ENCODE measurements at places on chromosomes 7 and 10.

- no peak for DNase-seq
Measured at GRCh38 chr10:8346861-8347260, 292.4 kb downstream of the GATA3 start.

GRCh38 chr7:150396851-150397260, 17.7 kb downstream of the ZNF775 start:
- no peak for DNase-seq

DNA sequence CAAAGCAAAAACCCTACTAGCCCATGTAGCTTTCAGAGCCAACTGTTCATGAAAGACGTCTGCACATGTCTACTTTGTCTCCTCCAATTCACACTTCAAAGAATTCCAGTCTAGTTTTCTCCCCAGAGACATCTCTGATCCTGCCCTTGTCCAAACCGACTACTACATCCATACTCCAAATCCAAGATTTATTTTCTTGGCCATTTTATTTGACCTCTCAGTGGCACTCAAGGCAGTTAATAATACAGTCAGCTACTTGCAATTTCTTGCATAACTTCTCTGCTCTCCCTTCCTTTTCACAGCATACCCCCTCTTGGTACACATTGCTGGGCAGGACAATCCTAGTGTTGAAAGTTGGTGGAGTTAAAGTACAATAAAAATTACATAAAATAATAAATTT, 170.9 kb upstream of the INHBA start:
- no peak for DNase-seq

DNA sequence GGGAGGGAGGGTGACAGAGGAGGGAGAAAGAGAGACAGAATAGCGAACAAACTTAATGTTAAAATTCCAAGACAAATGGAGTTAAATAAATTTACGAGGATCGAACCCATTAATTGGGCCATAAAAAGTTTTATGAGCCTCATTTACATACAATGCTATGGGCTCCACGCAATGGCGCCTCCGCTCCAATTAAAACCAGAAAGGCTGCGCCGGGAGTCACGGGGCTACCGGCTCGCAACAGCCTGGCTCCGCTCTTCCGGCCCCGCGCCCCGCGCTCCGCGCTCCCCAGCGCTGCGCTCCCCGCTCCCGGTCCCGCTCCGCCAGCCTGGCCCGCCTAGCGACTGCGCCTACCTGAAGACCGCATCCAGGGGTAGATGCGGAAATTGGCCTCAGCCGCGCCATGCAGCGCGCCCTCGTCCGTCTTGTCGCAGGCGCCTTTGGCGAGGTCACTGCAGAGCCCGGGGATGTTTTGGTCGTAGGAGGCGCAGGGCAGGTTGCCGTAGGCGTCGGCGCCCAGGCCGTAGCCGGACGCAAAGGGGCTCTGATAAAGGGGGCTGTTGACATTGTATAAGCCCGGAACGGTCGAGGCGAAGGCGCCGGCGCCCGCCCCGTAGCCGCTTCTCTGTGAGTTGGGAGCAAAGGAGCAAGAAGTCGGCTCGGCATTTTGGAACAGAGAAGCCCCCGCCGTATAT, 513 bp downstream of the HOXA7 start:
- no peak for DNase-seq

- DNase-seq: no peak
Measured at GRCh38 chr10:75083972-75084833, 27.3 kb upstream of the SAMD8 start.

- DNase-seq: no peak
Measured at GRCh38 chr10:109411917-109412316, 511.4 kb downstream of the XPNPEP1 start.

GRCh38 chr7:44415510-44415909, 74.9 kb downstream of the NUDCD3 start:
- no peak for DNase-seq

GRCh38 chr10:31508234-31508633, 189.2 kb downstream of the ZEB1 start:
- no peak for DNase-seq

GRCh38 chr7:101754424-101755159, 62.8 kb upstream of the CUX1 start:
- DNase-seq: no peak

- DNase-seq: no peak
Measured at GRCh38 chr7:34373940-34374339, 284.1 kb upstream of the NPSR1 start.

- DNase-seq: no peak
Measured at GRCh38 chr10:98509745-98510144, 63.0 kb upstream of the HPS1 start.

GRCh38 chr7:39609113-39609934, 14.0 kb upstream of the RALA start:
- DNase-seq: no peak

- no peak for DNase-seq
Measured at GRCh38 chr7:82697897-82698296, 254.3 kb upstream of the CACNA2D1 start.

DNA sequence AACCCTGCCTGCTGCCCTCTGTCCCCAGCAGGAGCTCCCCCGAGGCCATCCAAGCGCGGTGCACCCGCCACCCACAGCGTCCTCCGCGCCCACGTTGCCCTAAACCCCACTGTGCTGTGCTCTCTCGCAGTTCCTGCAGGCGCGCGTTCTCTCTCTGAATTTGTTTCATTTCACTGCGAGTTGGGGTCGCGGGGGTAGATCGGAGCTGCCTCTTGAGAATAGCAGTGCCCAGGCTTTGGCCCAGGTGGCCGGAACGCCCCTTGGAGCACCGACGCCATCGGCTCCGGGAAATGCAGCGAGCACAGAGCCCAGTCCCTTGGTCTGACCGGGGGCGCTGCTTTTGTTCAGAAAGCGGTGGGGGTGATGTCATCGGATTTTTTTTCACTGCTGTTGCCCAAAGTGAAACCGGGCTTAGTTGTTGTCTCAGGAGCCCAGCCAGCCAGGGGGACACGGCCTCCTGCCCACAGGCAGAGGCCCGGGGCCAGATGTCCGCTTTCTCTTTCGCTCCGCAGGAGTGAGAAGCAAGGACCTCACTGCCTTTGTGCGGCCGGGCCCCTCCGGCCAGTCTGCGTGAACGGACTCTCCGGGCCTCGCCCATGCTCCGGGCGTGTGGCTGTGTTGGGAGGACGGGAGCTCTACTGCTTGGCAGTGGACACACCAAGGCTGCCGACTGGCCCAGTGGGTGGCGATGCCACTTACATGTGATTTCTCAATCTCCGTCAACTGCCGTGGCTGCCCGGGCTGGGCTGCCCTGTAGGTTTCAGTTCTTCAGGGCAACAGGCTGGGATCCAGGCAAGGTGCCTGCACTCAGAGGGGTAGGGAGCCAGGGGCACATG, 43.1 kb downstream of the FOXK1 start:
- peak; percentile 17 for DNase-seq

DNA sequence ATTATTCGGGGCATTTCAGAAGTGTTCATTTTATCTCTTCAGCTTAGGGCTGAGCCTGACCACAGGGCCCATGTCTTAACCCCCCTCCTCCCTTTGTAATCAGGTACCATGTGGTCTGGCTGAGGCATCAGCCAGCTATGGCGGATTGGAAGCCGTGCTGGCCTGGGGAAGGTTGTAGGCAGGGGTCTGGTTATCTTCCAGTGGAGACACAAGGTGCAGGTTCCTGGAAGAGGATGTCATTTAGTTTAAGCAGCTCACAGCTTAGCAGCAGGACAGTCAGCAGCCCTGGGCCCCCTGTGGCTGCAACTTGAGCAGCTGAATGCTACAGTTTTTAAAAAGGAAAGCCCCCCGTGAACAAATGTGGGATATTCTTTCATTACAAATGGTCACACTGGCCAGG, 22.1 kb downstream of the BAG3 start:
- no peak for DNase-seq

- DNase-seq: no peak
Measured at GRCh38 chr10:70328018-70328417, 44.2 kb upstream of the NPFFR1 start.

GRCh38 chr10:120632942-120633341, 175.9 kb downstream of the PLPP4 start:
- DNase-seq: no peak

DNA sequence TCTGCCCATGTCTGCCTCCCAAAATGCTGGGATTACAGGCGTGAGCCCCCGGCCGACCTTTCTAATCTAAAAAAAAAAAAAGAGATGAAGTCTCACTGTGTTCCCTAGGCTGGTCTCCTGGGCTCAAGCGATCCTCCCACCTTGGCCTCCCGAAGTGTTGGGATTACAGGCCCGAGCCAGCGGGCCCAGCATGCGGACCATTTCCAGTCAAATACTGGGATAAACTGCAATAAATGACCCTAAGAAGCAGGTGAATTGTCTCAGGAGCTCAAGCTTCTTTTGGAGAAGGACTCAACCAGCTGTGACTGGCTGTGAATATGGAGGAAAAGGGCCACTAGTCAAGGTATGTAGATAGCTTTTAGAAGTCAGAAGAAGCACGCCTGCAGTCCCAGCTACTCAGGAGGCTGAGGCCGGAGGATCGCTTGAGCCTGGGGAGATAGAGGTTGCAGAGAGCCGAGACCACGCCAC, 550 bp upstream of the CREM start:
- no peak for DNase-seq

DNA sequence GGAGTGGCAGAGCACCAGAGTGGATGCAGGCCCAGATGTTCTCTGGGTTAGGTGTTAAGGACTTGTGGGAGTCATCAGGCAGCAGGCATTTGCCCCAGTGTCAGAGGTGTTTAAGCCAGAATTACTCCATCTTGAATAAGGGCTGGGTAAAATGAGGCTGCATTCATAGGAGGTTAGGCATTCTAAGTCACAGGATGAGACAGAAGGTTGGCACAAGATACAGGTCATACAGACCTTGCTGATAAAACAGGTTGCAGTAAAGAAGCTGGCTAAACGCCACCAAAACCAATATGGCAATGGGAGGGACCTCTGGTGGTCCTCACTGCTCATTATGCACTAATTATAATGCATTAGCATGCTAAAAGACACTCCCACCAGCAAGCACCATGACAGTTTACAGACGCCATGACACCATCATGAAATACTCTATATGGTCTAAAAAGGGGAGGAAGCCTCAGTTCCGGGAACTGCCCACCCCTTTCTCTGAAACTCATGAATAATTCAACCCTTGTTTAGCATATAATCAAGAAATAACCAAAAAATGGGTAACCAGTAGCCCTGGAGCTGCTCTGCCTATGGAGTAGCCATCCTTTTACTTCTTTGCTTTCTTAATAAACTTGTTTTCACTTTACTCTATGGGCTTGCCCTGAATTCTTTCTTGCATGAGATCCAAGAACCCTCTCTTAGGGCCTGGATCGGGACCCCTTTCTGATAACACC, 882 bp upstream of the LRRC61 start:
- DNase-seq: no peak

- DNase-seq: no peak
Measured at GRCh38 chr7:134548877-134549276, at the start of gene AKR1B15. AKR1B15 (plus strand) TSS chr7:134549110; CDS start chr7:134564620, 15,510 bp downstream.

GRCh38 chr10:79237454-79238157, 109.7 kb upstream of the PPIF start:
- no peak for DNase-seq

DNA sequence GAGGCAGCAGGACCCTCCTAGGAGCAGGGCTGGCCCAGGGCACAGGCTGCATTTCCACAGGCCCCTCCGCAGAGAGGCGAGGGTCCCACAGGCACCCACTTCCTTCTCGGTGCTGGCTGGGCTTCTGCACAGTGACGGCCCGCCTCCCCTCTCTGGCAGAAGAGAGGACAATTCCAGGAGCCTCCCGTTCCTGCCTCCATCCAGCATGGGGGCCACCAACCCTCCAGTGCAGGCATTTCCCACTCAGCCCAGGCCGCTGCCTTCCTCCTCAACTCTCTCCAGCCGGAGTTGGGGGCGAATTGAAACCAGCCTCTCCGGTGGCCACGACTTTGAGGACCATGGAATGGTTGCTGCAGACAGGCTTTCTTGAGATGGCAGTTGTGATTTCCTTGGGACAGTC, 125.0 kb upstream of the PPP2R2D start:
- no peak for DNase-seq

DNA sequence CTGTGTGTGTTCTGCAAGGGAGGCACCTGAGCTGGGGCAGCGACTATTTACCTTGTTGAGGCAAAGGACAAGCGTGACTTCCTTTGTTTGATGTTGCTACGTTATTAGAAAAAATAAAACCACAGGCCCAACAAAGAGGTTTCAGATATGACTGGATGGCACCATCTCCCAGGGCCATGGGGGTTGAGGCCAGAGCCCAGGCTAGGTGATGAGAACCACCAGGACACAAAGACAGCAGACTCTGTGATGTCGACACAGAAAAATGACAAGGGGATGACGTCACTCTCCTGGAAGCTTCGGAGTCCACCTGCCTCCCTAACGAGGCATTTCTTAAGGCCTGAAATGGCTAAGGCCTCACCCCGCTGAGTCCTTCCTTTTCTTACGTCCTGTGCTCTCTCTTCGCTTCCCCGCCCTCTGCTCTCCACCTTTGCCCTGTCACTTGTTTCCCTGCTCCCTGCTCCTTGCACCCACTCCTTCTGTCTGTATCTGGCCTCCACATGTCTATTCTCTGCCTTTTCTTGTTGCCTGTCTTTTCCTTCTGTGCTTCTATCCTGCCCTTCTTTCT, 83.0 kb upstream of the ADRB1 start:
- no peak for DNase-seq

DNA sequence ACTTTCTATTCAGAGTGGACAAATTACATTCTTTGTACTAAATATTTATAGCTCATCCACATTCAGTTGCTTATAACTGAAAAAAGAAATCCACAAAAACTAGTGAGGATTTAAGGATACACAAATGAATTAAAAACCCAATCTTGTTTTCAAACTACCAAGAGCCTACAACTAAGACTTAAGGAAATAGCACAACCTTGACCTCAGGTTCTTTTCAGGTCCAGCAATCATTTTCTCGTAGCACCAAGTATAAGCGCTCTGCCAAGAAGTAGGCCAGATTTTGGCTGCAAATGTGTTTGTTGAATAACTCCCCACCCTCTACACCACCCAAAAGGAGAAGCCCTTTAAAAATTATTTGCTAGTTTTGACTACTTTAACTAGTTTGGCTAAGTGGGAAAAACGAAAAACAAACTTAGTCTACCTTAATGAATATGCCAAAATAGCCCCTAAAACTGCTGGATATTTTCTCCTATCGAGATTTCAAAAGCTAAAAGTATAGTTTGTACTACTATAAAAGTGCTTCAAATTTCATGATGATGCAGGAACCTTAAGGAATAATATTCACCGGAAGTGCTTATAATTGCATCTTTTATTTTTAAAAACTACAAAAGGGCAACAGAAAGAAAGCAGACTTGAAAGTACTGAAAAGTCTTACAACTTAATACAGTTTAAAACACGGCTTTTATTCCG, 2.7 kb upstream of the KMT2E start:
- no peak for DNase-seq

DNA sequence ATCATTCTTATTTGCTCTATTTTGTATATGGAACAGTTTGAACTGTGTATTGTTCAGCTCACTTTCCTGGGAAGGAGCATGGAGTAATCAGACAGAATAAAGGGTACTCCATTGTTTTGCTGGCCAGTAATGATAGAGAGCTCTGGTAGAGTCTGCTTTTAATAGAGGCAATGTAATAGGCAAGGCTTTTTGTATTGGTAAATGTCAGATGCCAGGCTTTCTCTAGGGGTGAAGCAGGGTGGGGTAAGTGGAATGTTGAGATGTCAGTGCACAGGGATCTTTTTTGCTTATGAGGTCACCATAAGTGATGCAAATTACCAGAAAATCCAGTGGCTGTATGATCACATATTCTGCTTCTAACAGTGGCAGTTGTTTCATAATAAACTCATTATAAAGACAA, 1088.3 kb upstream of the SORCS1 start:
- no peak for DNase-seq

GRCh38 chr10:68787813-68788212, 39.5 kb upstream of the STOX1 start:
- DNase-seq: no peak
